ENCODE measurements at places on chromosomes 16 and 17.

DNA sequence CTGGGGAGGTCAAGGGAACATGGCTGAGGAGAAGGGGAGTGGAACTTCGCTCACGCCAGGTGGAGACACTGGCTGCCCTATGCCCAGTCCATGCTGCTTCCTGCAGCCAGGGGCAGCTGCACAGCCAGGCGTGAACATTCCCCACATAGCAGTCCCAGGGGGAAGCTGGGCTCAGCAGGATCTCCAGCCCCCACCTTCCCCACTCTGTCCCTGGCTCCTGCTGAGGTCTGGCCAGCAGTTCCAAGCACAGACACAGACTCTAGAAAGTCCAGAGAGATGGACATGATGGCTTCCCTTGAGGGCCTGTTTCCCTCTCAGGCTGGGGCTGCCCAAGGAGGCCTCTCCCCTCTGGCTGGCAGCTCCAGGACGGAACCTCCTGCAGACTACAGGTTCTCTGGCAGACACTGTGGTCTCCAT lies 9.3 kb downstream of the JUP start:
- DNase-seq, result no peak

DNA sequence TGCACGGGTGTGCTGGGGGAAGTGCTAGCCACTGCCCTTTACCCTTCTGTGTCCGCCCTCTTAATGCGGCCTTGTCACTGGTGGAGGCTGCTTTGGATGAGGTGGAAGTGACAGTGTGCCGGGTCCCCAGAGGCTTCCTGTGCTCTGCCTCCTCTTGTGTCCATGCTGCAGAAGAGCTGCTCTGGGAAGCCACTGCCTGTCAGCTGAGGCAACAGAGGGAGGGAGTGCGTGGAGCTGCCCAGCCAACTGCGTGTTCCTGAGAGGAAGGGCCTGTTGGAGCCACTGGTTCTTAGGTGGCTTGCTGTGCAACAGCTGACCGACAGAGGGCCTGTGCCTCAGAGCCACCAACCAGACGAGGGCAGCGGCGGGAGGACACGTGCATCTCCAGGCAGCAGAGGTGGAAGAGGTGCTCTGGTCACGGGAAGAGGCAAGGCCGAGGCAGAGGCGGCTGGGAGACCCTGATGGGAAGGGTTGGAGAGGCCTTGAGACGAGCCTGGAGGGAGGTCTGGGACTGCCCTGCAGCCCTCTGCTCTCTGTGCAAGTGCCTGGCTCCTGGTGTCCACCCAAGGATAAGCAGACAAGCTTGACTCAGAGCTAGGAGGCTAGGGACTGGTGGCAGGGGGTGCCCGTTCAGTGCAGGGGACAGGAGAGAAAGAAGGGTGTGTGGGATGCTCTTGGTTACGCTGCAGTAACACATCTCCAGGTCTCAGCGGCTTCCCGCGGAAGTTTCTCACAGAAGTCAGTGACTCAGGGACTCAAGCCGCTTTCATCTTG lies 25.4 kb downstream of the B9D1 start:
- no peak for DNase-seq

GRCh38 chr16:69888005-69888590 lies 63.0 kb upstream of the CLEC18A start:
- DNase-seq, result no peak

DNA sequence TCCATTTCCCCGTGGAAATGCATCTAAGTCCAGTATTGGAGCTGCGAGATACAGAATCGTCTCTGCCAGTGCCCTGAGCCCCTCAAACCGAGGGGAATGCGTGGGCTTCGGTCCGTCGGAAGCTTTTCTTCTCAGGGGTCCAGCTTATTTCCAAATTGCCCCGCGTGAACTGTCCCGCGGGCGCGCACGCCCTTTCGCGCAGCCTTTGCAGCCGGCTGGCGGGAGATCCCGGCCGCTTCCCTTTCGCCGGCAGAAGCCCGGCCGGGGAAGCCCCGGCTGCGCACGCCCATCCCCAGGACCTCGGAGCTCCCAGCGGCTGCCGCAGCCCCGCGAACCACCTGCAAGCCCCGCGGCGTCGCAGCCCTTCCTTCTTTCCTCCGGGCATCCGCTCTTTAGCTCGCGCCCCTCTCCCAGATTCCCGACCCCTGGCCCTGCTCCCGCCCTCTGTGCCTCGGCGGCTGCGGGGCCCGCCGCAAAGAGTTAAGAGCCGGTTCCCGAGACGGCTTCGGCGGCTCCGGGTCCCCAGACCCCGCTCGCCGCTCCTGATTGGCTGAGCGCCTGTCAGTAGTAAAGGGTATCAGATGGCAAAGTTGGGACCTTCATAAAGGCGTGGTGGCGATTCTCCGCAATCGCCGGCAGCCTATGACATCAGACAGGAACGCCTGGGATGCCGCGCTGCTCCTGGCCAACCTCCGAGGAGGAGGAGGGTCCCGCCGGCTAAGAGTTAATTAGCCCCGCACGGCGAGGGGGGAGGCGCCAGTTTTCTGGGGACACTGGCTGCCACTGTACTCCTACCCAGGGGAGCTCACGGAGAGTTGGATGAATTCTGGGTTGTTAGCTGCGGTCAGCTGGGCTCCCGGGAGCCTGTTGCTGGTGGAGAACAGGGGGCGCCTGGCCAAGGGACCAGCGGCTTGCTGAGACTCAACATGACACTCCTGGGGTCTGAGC lies at the start of gene MYOCD:
MYOCD (plus strand) TSS at position 628 of the 948 bp plus-strand sequence; CDS start at position 927, 299 bp downstream.
- no peak for DNase-seq

DNA sequence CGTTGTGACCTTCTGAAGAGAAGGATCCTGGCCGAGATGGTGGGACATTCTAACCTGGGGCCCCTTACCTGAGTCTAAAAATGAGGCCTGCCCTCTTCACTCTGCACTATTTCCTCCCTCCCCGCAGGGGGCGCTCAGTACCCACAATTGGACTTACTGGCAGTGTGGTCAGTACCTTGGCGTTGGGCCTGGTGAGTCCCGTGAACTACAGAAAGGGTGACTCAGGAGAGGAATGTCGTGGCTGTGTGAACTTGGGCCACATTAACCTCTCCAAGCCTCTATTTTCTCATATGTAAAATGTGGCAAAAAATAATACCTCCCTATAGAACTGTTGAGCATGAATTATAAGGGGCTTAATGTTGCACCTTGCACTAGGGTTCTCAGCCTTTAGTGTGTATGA lies 3.9 kb downstream of the RSAD1 start:
- peak; percentile 48 for DNase-seq

DNA sequence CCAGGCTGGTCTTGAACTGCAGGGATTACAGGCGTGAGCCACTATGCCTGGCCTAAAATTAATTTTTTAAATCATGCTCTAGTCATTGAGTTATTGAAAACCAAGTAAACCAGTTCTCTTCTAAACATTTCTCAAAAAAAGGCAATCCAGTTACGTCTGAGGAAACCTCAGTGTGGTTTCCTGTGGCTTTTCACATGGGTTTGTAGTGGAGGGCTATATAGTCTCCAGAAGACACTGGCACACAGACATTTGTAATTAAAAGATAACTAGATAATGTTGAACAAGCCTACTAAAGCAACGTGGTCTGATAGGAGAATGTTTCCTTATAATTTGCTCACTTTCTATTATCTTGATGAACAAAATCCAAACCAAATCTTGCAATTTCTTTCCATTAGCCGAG lies 5.2 kb upstream of the TOB1 start:
- no peak for DNase-seq

DNA sequence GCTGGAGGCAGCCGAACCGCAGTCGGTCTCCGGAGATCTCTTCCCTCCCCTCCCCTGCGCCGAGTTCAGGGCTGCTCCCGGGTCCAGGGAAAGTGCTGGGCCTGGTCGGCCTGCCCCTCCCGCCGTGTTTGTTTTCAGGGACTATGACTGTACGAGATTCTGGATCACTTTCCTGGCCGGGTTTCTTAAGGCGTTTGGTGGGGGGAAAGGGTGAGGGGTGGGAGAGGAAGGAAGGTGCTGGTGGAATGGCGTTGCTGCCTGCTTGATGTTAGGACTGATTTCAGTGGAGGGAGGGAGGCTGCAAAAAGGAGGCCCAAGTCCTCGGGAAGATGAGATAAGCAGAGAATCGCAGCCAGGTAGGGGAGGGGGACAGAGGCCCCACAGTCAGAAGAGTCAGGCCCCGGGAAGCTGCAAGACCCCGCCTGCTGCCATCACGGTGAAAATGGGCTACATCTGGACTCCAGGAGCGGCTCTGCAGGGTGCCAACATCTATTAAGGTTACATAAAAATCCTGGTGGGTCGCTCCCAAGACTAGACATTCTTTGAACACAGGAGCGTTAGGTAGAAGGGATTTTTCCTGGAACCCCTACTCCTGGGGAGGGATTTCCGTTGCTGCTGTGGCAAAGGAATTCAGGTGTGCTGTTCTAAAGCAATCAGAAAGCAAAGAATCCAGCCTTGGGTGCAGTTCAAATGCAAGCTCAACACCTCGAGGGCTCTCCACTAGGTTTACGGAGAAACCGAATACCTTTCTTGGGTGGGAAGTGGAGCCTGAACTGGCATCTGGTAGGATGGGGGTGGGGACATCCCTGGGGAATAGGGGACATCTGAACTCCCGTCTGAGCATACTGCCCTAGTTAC lies 1.2 kb downstream of the ARHGAP44 start:
- DNase-seq, result no peak

DNA sequence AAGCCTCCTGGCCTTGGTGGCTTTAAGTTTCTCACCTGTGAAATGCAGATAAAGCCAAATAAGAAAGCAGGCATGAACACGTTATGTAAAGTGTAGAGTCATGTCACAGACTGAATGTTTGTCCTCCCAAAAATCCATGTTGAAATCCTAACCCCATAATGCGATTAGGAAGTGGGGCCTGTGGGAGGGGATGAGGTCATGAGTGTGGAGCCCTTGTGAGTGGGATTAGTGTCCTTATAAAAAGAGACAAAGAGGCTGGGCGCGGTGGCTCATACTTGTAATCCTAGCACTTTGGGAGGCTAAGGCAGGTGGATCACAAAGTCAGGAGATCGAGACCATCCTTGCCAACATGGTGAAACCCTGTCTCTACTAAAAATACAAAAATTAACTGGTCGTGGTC lies 19.5 kb upstream of the C16orf78 start:
- DNase-seq, result no peak

GRCh38 chr17:43398724-43399595 lies at the start of gene ARL4D:
ARL4D (plus strand) TSS chr17:43398993; CDS start chr17:43399733, 740 bp downstream.
- DNase-seq, result peak; percentile 33

DNA sequence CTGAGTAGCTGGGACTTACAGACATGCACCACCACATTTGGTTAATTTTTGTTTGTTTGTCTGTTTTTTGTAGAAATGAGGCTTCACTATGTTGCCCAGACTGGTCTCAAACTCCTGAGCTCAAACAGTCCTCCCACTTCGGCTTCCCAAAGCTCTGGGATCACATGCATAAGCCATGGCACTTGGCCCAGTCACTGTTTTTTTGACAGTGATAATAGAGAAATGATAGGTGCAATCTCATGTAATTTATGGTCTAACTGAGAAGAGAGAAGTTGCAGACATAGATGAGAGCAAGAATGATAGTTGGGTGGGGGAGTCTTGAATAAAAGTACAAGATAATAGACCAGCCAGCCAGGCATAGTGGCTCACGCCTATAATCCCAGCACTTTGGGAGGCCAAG lies 89.7 kb upstream of the TNRC6A start:
- no peak for DNase-seq

- no peak for DNase-seq
These were observed 6.4 kb downstream of the IRF8 start for GRCh38 chr16:85905110-85906095.

- DNase-seq, result no peak
These were observed at the start of gene RAC3 for GRCh38 chr17:82031303-82031884. RAC3 (plus strand) TSS chr17:82031678; CDS start chr17:82031762, 84 bp downstream.

- DNase-seq, result no peak
These were observed 31.7 kb downstream of the PRPSAP2 start for GRCh38 chr17:18889658-18890057.

DNA sequence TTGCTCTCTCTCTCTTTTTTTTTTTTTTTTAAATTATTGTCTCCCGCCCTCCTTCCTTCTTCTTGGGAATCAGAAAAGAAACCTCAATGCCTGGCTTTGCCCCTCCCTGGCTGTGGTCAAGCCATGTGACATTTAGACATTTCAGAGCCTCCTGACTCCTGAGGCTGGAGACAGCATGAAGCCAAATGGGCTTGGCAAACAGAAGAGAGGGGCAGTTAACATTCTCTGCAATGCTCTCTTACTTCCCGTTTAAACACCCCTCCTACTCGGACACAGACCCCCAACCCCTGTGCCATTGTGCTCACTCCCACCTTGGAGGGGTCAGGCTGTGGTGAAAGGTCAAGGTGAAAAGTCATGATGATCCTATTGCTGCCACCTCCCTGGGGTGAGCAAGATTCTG lies 14.7 kb upstream of the MEOX1 start:
- no peak for DNase-seq

GRCh38 chr17:45973099-45973780 lies 25.8 kb upstream of the STH start:
- no peak for DNase-seq

GRCh38 chr17:6393351-6393952 lies 41.5 kb downstream of the AIPL1 start:
- DNase-seq, result no peak

DNA sequence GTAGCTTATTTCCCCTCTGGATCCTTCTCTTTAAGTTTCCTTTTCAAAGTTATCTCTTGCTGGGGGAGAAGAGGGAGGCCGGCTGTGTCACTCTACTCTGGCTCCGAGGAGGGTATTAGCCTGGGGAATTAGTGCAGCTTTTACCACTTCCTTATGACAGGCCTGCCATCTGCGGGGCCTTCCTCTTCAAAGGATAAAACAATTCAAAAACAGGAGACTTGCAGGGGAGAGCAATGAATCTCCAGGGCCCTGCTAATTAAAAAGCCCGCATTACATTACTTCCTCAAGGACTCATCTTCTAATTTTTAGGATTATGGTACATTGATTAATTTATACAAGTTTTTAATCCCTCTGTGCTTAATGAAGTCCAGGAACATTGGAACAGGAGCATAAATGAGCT lies 190.9 kb upstream of the CDH5 start:
- DNase-seq, result no peak

GRCh38 chr17:48051706-48052486 lies 3.7 kb downstream of the NFE2L1 start:
- no peak for DNase-seq

DNA sequence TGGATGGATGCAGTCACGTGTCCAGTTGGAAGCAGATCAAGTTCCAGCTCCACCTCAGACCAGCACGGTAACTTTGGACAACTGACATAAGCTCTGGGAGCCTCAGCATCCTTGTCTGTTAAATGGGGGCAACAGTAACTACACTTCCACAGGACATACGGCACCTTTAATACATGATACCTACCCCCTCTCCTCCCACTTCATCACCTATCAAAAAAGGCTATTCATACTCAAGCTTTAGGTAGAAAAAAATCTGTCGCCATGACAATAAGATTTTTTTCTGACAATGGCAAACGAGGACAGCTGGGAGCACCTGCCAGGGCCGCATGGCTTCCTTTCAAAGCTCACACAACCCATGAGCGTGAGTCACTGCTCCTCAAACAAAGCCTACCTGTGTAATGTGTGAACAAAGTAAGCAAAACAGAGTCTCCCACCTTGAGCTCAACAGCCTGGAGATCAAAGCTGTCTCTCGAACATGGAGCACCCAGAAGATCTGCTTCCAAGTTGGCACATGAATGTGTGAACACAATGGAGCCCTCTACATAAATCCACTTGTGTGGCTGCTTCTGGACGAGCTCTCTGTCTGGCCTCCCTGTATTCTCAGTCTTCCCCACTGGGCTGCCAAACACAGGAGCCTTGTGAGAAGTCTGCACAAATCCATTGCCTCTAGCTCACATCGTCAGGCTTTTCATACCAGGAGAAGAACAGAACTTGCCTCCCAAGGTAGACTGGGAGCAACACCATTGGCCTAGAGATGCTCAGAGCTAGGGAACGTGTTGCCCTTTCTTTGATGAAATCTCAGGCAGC lies 459.7 kb downstream of the SOX9 start:
- no peak for DNase-seq

Measured in stimulated activated CD4-positive, alpha-beta T cell treated with anti-CD3 and anti-CD28 coated beads, Interleukin-1b, Interleukin-23, amount 100 ng/mL, for 1 hour (primary cell).